ENCODE measurements at places on chromosomes 7 and 10. TPM values are rescaled to one million over a fixed set of nuclear protein-coding genes. Genes with fewer than 3 reads are reported as not detected.

Gene DOCK1
- total RNA-seq, result 0.18 TPM

Gene PPP1R17
- total RNA-seq, result not detected

DNA sequence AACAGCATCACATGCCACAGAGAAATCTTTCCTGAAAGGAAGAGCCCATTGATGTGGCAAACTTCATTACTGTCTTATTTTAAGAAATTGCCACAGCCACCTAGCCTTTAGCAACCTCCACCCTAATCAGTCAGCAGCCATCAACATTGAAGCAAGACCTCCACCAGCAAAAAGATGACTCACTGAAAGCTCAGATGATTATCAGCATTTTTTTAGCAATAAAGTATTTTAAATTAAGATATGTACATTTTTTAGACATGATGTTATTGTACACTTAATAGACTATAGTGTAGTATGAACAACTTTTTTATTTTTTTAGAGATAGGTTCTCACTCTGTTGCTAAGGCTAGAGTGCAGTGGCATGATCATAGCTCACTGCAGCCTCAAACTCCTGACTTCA lies 14.8 kb downstream of the STEAP1B start:
- peaks cover 5% of the 10 kb centered on the region for H3K4me1 ChIP-seq
- DNase-seq, result no peak
- H3K36me3 ChIP-seq, result no peaks in the 10 kb centered on the region
- H3K27me3 ChIP-seq, result no peaks in the 10 kb centered on the region

Gene FAM25C
- total RNA-seq, result not detected

- DNase-seq, result no peak
- H3K4me3 ChIP-seq, result no peak overlapping the region
- H3K27me3 ChIP-seq, result no peaks in the 10 kb centered on the region
- H3K4me1 ChIP-seq, result no peaks in the 10 kb centered on the region
- no peaks in the 10 kb centered on the region for H3K36me3 ChIP-seq
- H3K27ac ChIP-seq, result no peak overlapping the region
These were observed 500.9 kb downstream of the ARL4A start for GRCh38 chr7:13188236-13188805.

- no peak overlapping the region for H3K27ac ChIP-seq
- no peak for DNase-seq
- no peaks in the 10 kb centered on the region for H3K36me3 ChIP-seq
These were observed 514.3 kb upstream of the ADARB2 start for GRCh38 chr10:2251631-2252030.

GRCh38 chr10:110914431-110914830 lies 4.5 kb downstream of the BBIP1 start:
- no peak overlapping the region for H3K27ac ChIP-seq
- no peaks in the 10 kb centered on the region for H3K36me3 ChIP-seq
- H3K4me3 ChIP-seq, result no peak overlapping the region
- H3K4me1 ChIP-seq, result no peaks in the 10 kb centered on the region

DNA sequence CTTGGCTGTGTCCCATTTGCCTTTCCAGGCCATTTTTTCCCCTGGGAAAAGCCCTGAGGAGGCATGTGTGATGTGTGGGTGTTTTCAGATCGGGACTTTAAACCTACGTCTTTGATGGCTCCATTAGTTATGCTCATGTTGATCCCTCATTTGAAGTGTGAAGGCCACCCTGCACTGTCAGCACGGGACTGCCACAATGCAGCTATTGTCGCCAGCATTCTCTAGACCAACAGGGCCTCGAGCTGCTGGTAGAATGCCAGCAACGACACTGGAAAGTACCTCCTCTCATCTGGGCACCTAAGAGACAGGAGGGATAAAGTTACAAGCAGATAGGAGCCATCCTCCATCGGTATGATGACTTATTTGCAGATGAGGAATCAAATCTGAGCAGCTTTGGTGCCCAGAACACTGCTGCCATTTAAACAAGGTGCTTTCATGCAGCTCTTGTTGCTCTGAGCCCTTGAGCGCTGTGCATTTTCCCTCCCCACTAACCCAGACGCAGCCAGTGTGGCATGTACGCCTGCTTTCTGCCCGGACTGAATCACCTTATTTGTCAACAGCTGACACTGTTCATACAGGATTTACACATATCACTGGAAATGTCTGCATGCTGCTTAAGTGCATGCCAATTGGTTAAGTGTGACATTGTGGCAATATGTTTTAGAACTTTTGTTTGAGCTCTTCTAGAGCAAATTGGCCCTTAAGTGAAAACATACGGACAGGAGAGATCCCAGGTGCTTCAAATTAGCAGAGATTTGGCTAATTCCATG lies 175.0 kb upstream of the PITRM1 start:
- H3K36me3 ChIP-seq, result no peaks in the 10 kb centered on the region
- no peak for DNase-seq
- H3K27me3 ChIP-seq, result peaks cover 4% of the 10 kb centered on the region
- no peaks in the 10 kb centered on the region for H3K4me1 ChIP-seq
- no peak overlapping the region for H3K27ac ChIP-seq

Gene FOXI2
- total RNA-seq, result not detected

Gene HABP2
- not detected for total RNA-seq

GRCh38 chr7:29115130-29115687 lies 31.1 kb downstream of the CPVL start:
- H3K27me3 ChIP-seq, result no peaks in the 10 kb centered on the region
- no peak overlapping the region for H3K27ac ChIP-seq

- no peak for DNase-seq
- H3K27me3 ChIP-seq, result no peaks in the 10 kb centered on the region
- H3K4me3 ChIP-seq, result no peak overlapping the region
- no peaks in the 10 kb centered on the region for H3K4me1 ChIP-seq
These were observed 3.5 kb upstream of the MGAM start for GRCh38 chr7:141992156-141992555.

- no peaks in the 10 kb centered on the region for H3K4me1 ChIP-seq
- H3K4me3 ChIP-seq, result no peak overlapping the region
- no peak overlapping the region for H3K27ac ChIP-seq
- H3K27me3 ChIP-seq, result no peaks in the 10 kb centered on the region
- no peak for DNase-seq
These were observed 23.5 kb downstream of the FBXW4 start for GRCh38 chr10:101671453-101671852.
